ENCODE measurements at places on chromosomes 2 and 18.

GRCh38 chr18:15165048-15165447 lies 417.1 kb downstream of the ANKRD30B start:
- DNase-seq: peak; percentile 6

DNA sequence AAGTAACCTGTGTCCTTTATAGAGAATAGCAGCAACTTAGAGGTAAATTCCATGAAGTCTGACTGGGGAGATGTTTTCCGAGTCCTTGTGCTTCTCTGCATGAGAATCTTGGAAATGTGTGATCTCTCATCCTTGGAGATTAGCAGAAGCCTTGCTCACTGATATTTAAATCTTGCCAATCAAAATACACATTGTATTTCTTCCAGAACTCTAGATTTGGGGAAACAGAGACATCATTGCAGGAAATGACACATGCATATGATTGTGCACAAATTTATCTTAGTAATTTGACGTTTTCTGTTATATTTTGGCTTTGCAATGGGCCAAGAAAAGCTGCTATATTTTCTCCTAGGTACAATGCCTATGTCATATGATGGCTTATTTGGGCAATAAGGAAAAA lies 182.6 kb downstream of the ZNF804A start:
- no peak for DNase-seq

DNA sequence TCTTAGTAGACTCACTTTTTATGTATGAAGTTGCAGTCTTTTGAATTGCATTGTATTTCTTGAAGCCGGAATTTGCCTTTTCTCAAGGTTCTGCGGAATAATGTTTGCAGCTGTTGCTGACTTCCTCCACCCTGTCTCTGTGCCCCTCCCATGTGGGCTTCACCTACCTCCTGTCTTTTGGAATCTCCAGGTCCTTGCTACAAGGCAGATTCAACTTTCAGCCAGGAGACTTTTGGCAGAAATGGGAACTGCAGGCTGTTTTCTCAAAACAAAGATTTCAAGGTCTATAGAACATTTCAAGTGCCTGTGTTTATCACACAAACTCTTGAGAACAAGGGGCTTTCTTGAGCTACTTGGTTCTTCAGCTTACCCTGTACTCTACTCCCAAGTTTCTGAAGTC lies 25.6 kb downstream of the ZNF236 start:
- peak; percentile 80 for DNase-seq

GRCh38 chr18:5851998-5852397 lies 43.3 kb downstream of the TMEM200C start:
- no peak for DNase-seq

DNA sequence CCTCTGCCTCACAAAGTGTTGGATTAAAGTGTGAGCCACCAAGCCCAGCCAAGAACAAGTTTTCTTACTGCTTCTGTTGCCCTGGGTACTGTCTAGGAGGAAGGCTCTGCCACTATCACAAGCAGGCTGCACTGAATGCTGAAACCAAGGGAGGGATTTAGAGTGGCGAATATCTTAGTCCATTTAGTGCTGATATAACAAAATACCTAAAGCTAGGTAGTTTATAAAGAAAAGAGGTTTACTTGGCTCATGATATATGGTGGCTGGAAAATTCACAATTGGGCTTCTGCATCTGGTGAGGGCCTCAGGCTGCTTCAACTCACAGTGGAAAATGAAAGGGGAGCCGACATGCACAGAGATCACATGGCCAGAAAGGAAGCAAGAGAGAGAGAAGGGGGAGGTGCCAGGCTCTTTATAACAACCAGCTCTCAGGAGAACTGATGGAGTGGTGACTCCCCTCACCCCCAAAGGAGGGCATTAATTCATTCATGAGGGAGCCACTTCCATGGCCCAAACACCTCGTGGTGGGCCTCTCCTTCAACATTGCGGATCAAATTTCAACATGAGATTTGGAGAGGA lies 146.0 kb upstream of the SERPINE2 start:
- no peak for DNase-seq

GRCh38 chr2:235506997-235507615 lies 13.3 kb downstream of the AGAP1 start:
- no peak for DNase-seq

- no peak for DNase-seq
Observed at GRCh38 chr2:208129744-208130711, at the start of gene CRYGC. Gene CRYGC, minus strand, starts transcription at chr2:208129828. Its CDS starts 36 bp downstream, at chr2:208129792.

GRCh38 chr2:104831742-104832141 lies 22.2 kb upstream of the POU3F3 start:
- DNase-seq: no peak

DNA sequence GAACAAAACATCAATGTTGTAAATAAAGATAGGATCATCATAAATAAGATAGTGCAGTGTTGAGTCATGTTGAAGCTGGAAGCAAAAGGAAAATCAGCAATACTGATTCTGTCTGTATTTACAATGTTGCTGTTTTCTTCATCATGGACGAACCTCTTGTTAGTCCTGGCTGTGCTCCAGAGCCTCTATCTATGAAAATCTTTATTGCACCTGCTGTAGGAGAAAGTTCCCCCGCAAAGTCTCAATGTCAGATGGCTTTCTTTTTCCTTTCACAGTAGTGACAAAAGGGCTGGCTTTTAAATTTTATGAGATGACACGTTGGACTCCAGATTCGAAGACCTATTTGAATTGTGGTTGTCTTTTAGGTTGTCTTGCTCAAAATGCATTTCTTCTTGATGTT lies 98.5 kb upstream of the LRRTM1 start:
- DNase-seq: no peak

GRCh38 chr2:106566050-106566449 lies 78.9 kb downstream of the CD8B2 start:
- DNase-seq: no peak

DNA sequence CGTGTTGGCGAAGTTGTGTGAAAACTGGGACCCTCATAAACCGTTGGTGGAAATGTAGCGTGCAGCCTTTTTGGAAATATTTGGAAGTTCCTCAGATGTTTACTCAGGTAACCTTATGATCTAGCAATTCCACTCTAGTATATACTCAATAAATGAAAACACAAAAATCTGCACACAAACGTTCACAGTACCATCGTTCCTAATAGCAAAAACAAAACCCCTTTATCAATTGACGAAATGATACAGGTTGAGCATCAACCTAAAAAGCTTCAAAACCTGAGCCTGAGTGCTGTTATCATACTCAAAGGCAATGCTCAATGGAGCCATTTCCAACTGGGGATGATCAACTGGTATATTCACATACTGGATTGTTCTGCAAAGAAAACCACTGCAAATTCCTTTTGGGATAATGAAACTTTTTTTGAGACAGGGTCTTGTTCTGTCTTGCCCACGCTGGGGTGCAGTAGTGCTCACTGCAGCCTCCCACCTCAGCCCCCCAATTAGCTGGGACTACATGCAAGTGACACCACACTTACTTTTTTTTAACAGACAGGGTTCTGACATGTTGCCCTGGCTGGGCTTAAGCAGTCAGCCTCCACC lies 777 bp upstream of the C18orf32 start:
- no peak for DNase-seq

DNA sequence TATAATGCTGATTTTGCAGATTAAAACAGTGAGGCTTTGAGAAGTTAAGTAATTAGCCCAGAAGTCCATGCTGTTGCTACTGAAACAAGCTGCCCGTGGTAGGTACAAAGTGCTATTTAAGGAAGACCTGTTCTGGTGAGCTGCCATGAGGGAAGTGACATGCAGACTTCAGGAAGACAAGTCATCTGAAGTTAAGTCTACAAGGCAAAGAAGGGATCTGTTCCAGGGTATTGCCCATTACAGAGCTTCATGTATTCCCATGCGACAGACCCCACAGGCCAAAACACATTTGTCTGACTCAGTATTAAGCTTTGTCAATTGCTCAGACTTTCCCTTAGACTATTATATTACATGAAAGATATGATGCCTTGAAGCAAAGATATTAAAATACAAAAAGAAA lies 520.8 kb downstream of the FBXO15 start:
- no peak for DNase-seq

GRCh38 chr2:204796581-204796980 lies 251.3 kb downstream of the PARD3B start:
- no peak for DNase-seq

GRCh38 chr2:95007822-95008221 lies 17.7 kb upstream of the MAL start:
- peak; percentile 36 for DNase-seq

DNA sequence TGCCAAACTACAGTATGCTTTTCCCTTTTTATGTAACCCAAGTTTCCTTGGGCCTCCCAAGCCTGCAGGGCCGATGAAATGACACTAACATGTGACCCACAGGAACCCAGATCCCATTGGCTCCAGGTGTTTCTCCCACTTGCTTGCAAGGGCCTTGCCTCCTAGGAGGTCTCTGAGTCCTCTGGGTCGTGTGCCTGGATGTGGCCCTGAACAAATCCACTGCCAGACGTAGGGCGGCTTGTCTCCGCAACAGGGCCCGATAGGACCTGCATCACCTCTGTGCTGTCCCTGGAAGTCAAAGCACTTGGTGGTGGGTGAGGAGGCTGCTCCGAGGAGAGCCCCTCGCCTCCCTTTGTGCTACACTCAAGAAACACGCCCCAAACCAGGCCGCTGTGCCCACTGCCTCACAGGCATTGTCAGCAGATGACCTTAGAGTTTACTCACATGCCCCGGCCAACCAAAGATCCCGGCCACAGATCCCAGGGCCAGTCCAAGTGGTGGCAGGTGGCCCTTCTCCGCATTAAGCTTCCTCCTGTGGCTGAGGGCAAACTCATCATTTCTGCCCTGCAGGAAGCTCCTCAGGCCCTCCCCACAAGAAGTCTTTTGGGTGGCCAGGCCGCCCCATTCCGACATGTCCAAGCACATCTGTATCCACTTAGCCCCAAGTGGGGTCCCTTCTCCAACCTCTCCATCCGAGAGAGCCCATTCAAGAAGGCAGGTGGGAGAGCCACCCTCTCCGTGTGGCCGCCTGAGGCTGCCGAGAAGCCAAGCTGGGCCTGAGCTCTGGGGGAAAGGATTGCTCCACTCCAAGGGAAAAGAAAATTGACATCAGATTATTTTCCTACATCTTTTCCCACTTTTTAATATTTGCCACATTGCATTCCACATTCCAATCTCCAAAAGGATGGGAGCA lies 76.7 kb downstream of the GFPT1 start:
- DNase-seq: no peak

DNA sequence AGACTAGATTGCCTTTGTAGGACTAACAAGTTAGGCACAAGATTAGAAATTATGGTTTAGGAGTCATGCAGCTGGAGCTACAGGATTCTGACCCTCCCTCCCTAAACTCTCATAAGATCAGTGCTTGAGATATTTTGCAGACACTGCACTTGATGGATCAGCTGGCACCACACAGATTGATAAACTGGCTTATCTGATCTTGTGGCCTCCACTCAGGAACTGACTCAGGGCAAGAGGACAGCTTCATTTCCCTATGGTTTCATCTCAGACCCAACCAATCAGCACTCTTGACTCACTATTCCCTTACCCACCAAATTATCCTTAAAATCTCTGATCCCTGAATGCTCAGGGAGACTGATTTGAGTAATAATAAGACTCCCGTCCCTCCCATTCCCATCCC lies 152.3 kb downstream of the DIS3L2 start:
- DNase-seq: no peak

DNA sequence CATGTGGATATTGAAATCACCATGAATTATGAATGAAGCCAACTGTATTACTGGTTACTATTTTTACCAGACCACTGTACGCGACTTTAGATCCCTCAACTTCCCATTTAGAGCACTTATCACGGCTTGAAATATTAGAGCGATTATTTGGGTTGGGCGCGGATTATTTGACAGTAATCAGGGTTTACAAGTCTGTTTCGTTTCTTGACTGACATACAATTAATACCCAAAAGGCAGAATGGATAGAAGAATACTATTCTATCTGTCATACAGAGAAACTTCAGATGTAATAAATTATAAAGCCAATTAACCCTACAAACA lies 496 bp upstream of the NAPG start:
- no peak for DNase-seq

- DNase-seq: peak; percentile 55
Observed at GRCh38 chr18:36942264-36942663, 113.3 kb downstream of the KIAA1328 start.

- DNase-seq: no peak
Observed at GRCh38 chr2:102892698-102893310, 131.0 kb downstream of the TMEM182 start.

DNA sequence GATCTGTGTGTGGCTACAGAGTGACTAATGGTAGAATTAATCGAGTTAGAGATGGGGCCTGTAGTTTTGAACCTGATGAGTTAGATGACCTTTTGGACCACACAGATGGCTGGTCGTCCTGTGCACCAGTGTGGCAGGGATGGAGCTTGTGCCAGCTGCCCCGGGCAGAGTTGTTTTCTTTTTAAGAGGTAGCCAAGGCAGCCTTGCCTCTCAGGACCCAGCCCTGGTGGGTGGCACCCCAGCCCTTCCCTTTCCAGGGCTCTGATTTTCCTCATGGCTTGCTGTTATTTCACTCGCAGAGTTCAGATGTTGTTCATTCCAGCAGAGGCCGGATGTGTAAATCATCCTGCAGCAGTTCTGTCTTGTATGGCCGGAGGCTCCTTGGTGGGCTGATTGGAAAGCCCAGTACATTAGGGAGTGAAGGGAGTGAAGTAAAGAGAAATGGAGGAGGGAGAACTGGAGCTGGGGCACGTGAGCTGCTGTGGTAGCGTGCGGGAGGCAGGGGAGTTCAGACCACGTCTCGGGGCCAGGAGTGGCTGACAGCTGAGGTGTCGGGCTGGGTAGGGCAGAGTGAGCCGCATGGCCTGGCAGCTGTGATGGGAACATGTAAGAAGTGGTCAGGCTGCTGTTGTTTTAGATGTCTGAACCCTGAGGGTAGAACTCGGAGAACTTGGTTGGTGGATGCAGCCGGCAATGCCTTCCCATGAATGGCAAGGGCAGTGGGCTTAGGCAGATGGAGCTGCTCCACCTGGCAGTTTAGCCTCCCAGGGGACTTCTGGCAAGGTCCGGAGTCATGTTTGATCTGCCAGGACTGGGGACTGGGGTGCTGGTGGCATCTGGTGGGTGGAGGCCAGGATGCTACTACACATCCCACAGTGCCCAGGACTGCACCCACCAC lies 28.8 kb downstream of the ASAP2 start:
- no peak for DNase-seq

DNA sequence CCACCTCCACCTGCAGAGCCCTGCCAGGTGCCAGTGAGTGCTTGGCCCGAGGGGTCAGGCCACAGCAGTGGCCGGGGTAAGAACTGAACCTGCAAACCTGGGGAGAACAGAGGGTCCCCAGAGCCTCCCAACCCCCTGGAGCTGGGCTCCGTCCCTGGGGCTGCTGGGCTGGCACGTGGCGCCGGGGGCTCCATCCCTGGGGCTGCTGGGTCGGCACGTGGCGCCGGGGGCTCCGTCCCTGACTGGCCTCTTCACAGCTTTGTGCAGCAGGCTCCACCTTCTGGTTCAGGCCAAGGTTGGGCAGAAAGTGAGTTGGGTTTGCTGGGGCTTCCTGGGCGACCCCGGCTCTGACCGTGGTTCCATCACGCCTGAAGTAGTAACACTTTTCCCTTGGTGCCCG lies 12.2 kb downstream of the RBFA start:
- no peak for DNase-seq
